Stimulated activated CD4-positive, alpha-beta T cell treated with anti-CD3 and anti-CD28 coated beads, Interleukin-1b, Interleukin-23, amount 100 ng/mL, for 4 hours (primary cell): ENCODE measurements at places on chromosomes 12 and 14.

GRCh38 chr14:41650802-41651201 is 44.1 kb downstream of the LRFN5 start:
- DNase-seq, result no peak

DNA sequence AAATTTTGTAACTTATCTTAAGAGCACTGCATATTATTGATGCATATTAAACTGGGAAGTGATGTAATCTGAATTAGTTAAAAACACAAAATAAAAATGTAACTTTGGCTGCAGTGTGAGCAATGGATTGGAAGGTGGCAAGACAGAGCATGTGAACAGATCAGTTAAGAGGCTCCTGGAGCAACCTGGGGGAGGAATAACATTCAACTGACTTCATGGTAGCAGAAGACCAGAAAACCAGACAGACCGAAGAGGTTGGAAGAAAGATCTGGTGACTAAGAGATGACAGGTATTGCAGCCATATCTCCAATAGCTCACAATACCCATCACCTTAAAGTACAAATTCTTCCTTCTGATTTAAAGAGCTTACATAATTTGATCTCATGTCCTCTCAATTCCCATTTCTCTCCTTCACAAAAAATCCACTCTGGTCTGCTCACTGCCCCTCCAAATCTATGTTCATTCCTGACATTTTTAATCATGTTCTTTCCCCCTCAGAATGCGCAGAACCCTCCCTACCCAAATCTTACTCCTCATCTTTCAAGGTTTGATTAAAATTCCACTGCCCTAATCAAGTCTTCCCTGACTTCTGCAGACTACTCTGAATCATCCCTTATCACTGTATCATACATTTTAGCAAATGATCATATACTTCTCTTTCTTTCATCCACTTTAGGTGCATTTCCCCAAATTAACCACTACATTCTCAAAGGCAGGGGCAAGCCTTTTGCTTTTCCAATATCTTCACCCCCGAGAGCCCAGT is 51.5 kb downstream of the DUSP16 start:
- no peak for DNase-seq

DNA sequence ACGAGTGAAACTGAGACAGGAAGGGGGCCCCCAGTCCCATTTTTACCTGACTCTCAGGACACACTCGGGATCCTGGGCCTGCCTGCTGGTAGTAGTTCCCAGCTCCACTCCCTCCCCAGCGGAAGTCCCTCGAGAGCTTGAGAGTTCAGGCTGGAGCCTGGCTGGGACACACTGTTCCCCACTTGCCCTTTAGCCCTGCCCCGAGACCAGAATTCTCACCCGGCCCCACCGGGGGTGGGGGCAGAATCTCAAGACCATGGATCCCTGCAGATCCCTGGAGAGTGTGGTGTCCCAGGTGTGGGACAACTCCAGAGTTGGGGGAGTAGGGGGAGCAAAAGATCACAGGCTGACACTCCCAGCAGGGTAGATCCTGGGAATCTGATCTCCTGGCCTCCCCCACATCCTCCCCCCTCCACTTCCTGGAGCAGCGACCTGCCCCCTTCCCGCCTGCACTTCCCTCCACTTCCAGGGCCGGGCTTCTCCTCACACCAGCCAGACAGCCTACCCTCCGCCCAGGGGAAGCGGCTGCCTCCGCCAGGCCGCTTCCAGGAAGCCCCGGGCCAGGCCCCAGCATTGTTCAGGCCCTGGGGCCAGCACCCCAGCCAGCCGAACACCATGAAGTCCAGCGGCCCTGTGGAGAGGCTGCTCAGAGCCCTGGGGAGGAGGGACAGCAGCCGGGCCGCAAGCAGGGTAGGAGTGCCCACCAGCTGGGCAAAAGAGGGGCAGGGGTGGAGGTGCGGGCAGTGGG is at the start of gene TNS2:
Gene TNS2 (plus strand): TSS at position 495 of the 748 bp plus-strand sequence. CDS start 121 bp downstream, at position 616.
- DNase-seq, result no peak

- no peak for DNase-seq
Measured at GRCh38 chr12:2228535-2228934, 175.7 kb downstream of the CACNA1C start.

GRCh38 chr12:93888964-93889363 is 211.8 kb downstream of the CRADD start:
- no peak for DNase-seq

DNA sequence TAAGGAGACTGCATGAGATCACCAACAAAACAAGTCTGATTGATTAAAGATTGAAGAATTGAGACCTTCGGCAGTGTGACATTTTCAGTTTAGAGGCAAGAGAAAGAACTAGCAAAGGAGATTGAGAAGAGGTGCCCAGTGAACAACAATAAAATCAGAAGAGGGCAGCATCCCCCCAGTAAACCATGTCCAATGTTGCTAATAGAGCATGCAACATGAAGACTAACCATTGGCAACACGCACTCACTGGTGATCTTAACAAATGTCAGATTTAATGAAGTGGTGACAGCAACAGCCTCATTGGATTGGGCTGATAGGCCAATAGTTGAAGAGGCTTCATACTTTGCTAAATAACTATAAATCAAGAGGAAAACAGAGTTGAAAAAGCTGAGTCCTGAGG is 20.7 kb upstream of the TAS2R14 start:
- no peak for DNase-seq

- DNase-seq, result no peak
Measured at GRCh38 chr12:1575408-1576401, 18.7 kb downstream of the FBXL14 start.

DNA sequence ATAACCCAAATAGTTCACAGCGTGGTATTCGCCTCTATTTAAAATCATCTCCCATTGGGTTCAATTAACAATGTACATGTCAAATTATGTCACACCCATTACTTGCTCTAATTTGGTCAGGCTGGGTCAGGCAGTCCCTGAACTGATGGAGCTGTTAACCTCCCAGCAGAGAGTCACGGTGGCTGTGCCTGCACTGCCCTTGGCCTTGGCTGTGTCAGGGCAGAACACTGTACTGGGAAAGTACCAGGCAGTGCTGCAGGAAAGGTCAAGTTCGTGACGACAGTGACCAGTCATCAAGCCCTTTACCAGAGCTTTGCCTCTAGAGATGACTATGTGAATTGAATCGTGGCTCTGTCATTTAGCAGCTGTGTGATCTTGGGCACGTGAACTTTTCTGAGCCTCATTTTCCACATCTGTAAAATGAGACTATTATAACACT is 100.0 kb downstream of the ARF6 start:
- no peak for DNase-seq

DNA sequence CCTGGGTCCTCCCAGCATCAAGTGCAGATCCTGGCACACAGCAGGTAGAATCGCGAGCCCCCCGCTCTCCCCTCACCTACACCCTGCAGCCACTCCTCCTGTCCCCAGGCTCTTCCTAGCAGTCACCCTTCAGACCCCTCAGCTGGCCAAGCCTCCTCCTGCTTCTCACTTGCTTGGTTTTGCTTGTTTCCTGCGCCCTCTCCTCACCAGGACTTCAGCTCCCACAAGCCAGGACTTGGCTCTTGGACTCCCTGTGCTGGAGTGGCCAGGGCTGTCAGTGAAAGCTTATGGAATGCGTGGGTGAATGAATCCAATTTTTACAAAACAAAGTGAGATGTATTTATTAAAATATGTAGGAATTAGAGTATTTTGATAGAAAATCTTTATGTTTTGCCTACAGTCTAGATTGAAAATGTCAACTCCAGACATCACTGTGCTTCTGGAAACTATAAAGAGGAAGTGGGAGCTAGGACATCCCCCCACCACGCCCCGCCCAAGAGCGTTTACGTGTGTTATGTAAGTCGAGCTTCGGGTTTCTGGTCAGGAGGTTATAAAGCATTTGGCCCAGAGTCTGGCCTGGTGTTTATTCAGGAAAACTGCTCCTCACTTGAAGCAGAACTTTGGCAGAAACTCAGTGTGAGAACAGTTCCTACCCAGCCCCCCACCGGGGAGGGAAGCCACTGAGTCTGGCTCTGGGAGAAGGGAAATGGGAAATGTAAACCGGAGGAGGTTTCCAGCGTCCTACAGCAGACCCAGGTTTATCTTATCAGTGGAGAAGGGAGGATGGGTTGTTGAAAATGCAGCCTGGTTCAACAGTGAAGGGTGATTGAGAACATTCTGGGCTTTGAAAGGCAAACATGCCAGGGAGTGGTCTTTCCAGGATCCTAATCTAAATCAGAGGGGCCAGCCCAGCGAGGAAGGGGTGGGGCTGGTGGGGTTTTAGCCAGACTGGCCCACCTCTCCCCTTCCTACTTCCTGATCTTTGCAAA is 8.8 kb downstream of the ALDH2 start:
- no peak for DNase-seq

- DNase-seq, result no peak
Measured at GRCh38 chr12:65666876-65667275, 157.4 kb upstream of the HMGA2 start.

DNA sequence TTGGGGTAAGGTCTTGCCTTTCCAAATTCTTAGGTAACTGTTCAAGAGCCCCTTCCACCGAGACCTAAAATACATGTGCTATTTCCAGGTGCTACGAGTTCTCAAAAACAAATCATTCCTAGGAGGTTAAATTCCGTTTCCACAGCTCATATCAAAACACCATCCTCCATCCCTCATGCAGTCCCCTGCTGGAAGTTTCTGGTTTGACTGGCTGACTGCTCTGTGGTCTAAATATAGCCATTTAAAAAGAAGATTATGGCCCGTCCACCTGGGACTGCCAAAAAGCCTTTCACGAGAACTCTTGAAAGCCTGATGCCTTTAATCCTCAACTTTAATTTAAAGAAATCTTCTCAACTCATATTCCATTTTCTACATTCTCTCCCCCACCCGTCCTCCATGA is 201.5 kb upstream of the MYL2 start:
- DNase-seq, result no peak

DNA sequence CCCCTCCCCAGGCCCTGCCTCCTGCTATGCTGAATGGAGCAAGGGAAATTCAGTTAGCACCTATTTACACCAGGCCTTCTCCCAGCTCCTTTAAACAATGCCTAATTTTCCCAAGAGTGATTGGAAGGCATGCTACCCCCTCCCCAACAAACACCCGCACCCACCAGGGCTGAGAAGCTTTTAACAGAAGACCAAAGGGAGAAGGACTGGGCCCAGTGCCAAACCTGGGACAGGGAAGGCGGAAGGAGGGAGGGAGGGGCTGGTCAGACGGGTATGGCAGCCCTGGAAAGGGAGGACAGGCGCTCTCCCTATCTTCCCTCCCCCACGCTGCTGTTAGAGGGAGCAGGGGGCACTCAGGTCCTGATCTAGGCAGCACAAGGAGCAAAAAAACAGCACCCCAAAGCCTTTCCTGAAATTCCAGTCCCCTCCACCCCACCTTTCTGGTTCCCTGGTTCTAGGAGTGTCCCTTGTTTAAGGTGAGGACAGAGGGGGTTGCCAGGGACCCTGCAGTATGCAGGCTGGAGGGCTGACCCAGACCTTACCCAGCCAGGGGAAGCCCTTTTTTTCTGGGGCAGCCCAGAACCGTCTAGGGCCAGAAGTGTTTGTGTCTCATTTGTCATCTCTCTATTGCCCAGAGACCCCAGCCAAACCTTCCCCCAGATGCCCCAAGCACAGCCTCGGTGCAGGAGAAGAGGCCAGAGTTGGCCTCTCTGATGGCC is 2.4 kb upstream of the KRT8 start:
- no peak for DNase-seq

DNA sequence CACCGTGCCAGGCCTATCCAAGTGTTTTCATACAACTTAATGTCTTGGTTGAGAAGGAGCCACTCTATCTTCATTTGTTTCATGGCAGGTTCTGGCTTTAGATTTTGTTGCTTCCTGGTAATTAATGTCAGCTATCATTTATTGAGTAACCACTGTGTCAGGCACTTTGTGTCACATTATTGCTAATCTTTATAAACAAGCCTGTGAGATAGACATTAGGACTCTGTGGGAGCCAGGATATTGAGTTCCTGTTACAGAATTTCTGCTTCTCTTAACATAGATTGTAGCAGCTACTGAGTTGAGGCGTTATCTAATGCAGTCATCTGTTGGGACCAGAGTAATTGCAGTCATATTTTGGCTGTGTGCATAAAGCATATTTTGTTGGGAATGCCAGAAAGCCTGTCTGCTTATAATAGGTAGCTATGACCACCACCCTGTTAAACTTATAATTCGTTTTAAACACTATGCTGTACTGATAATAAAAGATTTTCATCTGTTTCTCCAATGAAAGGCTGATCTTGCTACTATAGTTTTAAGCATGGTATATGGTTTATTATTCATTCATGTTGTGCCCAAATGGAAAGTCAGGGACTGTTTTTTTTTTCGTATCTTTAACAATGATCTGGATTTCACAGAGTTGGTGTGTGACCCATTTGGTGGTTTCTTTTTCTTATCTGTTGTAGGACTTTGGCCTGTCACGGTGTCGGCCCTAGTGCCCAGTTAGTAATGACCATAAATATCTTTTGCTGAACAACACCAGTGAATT is 432.6 kb downstream of the PCNX1 start:
- DNase-seq, result no peak

DNA sequence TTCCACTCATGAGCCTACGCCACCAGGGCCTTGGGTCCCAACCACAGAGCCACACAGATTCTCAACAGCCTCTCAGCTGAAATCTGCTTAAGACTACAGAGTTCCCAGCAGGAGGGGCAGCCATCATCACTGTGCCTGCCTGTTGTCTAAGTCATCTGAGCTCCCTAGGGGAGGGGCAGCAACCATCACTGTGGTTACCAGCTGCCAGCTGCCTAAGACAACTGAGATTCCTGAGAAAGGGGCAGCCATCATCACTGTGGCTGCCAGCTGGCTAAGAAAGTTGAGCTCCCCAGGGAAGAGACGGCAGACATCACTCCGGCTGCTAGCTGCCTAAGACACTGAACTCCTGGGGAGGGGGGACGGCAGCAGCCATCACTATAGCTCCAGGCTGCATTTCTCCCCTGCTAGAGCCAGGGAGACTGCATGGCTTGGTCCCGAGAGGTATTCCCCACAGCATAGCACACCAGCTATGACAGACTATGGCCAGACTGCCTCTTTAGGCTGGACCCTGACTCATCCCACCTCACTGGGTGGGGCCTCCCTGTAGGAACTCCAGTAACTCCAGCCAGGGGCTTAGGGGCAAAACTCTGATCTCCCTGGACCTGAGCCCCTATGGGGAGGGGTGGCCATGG is 37.2 kb upstream of the C14orf132 start:
- no peak for DNase-seq

GRCh38 chr14:80605536-80605935 is 336.0 kb downstream of the CEP128 start:
- DNase-seq, result no peak

DNA sequence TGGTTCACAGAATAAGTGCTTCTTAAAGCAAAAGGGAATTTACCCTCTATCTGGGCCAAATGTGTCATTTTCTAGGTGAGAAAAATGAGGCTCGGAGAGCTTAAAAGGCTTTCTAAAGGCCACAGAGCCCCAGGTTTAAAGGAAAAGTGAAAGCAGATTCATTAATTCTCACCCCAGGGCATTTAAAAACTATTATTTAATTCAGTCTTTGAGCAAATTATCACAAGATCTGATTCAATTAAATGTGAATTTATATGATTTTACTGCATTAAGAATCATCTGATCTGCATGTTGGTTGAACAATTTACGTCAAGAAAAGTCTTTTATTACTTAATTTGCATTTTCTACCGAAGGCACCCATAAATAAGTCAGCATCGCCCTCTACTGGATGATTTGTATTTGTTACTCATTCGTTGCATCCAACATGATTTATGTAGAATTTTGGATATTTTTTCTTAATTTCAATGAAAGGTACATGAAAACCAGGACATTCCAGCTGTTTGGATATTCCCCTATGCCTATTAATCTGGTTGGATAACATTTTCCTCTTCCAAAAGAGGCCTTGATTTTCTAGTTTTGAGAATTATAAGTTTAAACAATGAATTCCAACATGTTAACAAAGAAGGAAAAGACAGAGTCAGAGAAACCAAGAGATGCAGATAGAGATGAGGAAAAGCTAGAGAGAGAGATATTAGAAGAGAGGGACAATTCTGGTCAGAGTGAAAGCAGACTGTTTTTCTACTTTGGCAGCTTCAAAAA is 19.1 kb upstream of the DHRS7 start:
- DNase-seq, result no peak
